Uterus (tissue), 4 donors: ENCODE measurements at places on chromosomes 12 and 14. TPM values are rescaled to one million over a fixed set of nuclear protein-coding genes. Genes with fewer than 3 reads are reported as not detected.

GRCh38 chr12:50111395-50111692 is 692 bp upstream of the COX14 start:
- DNase-seq, result no peak

DNA sequence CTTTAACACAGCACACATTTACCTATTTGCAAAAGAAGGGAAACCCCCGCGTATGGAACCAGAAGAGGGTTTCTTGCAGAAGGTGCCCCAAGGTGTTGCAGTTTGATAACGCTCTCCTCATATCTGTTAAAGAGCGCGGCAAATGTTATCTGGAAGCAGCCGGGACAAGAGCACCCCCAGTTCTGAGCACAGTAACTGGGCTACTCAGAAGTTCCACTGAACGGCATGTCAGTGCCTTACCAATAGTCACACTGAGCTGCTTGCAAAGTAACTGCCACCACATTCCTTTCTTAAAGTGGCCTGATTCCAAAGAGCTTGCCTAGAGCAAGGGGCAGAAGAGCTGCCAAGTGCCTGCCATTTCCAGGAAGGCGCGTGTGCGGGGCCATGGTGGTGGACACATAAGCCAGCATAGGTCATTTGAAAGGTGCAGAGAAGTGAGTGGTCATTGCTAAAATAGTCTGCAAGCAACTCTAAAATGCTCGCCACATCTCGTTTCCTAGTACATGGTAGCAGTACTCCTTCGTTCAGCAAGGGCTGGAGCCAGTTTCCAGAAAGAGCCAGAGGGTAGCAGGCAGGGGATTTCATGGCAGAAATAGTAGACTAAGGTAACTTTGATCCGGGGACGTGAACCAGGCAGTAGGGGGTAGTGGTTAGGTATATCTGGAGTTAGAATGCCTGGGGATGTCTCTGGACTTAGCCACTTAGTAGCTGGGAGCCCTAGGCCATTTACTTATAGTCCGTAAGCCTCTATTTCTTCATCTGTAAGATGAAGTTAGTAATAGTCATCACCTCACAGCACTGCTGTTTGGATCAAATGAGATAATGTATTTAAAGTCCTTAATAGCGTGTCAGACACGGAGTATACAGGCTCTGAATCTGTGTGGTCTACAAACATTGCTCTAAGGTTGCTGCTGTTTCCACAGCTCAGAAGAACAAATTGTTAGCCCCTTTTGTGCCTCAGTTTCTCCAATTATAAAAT is 37.6 kb downstream of the SPTB start:
- DNase-seq, result no peak

DNA sequence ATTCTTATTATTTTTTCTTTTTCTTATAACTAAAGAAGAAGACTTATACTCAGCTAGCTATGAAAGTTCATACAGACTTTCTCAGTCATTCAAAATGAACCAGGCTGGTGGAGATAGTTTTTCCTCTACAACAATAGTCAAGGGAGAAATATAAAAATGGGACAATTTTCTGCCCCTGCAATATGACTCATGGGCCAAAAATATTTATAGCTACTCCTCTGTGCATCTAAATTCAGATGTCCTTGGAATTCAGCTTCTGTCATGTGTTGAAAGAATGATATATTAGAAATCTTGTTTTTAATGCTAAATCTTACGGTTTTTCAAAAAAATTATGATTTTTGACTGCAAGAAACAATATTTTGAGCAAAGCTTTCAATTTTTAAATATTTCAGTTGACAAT is 237.2 kb upstream of the SYT10 start:
- no peak for DNase-seq

VRK1 gene
- 21.0 TPM for total RNA-seq

SMIM41 gene
- total RNA-seq, result not detected
